ENCODE measurements at places on chromosomes 1 and 21.

DNA sequence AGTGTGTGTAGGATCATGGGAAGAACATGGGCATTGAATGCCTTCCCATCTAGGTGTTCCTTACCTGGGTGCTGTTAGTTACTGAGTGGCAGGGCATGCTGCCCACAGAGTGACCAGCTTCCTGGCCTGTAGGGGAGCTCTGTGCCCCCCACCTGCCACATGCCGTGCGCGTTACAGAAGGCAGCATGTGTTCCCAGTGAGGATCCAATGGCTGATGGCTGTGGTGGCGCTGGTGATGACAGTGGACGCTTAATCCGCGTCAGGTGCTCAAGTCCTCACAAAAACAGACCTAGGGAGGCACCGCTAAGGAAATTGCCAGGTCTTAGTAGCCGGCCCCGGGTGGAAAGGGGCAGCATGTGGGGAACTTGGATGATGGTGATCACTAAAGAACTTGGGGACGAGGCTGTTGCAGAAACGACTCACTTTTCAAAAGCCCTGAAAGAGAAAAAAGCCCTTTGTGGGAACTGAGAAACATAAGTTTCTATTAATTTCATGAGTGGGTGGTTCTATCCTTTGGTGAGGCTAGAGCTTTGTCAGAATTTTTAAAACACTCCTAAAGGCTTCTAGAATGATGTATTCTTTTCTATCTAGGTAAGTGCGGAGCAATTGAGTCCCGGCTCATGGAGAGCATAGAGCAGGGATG is 93.2 kb downstream of the PRDM2 start:
- no peak for DNase-seq

- no peak for DNase-seq
Measured at GRCh38 chr1:234616644-234617043, 6.7 kb upstream of the IRF2BP2 start.

- DNase-seq = no peak
Measured at GRCh38 chr1:41484402-41485241, at the start of gene EDN2. Gene EDN2 (minus strand): TSS chr1:41484683. CDS start chr1:41484601, 82 bp downstream.

DNA sequence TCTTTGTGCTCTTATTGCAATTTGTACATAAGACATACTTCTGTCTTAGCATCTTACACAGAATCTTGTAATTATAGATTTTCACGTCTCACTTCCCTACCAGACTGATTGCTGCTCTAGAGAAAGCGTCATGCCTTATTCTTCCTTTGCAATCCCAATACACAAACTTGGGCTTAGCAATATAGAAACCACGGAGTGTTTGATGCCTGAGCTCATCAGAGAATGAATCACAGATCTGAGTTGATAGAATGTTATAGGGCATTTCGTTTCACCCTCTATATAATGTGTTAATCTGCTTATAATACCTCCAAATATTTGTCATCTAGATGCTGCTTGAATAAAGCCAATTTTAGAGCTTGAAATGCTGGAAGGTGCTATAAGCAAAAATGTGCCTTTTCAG is 6.6 kb downstream of the FMO1 start:
- DNase-seq = no peak

DNA sequence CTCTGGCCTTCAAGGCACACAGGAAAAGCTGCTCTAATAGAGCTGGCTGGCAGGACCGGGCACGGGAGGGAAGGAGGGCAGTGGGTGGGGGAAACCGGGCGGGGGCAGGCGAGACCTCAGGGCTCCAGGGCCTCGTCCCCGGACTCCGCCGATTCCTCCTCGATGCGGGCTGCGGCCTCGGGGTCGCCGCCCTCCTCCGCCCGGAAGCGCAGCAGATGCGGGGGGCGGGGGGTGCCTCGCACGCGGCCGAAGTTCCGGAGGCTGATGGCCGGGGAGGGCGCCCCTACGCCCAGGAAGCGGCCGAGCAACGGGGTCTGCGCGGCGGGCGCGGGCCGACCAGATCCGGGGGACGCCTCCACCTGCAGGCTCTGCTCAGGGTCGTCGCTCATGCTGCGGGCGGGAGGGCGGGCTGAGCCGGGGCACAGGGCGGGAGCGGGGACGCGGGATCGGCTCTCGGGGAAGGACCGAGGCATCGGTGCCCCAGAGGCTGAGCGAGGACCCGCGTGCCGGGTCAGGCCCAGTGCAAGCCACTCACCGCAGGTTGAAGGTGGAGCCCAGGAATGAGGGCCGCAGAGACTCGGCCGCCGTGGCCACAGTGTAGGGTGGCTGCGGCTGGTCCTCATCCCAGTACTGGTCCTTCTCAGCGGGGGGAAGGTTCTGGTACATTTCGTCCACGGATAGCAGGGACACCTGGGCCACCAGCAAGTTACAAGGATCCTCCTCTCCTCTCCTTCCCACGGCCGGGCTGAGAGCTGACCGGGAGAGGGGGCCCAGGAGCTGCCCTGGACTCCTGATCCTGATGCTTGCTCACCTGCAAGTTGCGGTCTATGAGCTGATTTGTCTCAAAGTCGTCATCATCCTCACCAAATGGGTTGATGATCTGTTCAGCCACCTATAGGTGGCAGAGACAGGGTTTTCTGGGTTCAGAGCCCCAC is 3.6 kb downstream of the BEST4 start:
- DNase-seq = no peak

- DNase-seq = no peak
Measured at GRCh38 chr1:16172964-16173446, 17.1 kb upstream of the EPHA2 start.

- DNase-seq = no peak
Measured at GRCh38 chr1:158103861-158104522, 76.7 kb upstream of the CD1D start.

DNA sequence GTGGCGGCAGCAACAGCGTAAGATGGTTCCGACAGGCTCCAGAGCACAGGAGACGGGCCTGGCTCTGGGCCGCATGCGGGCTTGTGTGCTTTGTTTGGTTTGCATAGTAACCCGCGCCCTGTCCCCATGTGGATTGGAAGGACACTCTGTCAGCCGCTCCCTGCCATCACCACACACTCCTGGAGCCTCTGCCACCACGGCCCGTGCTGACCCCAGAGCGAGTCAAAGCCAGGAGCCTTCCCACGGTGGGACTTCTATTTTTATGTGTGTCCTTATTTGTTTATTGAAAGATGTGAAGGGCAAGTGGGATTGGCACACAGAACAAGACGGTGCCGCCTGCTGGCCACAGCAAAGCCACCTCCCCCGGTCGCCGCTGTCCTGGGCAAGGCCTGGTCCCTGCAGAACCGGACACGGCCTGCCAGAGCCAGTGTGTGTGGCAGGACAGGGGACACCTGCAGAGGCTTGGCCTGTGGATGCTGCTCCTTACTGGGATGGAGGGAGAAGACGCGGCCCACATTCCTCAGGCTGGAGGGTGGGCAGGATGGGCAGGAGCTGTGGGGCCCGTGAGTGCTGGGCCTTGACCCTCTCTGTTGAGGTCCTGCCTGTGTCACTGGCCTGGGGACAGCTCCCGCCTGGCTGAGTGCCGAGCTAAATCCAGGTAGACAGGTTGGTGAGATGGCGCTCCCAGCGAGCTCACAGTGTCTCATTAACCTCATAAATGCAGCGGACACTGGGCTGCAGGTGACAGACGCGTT is 64.4 kb downstream of the AGPAT3 start:
- DNase-seq = no peak

DNA sequence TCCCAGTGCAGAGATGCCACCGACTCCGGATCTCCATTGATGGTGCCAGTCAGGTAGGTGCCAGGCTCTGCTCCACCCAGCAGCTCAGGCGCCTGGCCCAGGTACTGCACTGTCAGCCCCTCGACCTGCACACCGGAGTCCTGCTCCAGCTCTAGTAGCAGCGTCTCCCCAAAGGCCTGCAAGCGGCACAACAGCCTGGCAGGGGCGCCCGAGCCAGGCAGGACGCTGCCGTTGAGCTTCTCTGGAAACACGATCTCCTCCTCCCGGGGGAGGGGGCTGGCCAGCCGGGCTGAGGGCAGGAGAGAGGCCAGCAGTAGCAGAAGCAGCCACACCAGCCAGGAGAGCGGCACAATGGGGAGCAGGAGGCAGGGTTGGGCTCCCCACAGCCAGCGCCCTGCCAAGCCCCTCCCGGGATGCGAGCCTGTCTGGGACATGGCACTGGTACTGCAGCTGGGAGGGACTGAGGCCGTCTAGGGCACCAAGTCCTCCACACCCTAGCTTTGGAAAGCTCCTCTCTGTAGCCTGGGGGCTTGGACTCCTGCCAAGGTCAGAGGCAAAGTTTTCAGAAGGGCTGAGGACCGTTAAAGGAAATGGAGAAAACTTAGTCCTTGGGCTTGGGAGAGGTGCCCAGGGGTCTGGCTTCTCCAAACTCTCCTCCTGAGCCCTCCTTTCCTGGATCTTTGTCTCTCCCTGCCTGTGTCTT is 509 bp downstream of the ADAMTS4 start:
- no peak for DNase-seq

- DNase-seq = no peak
Measured at GRCh38 chr21:42221581-42222345, 2.8 kb downstream of the ABCG1 start.

GRCh38 chr1:31154632-31155215 is 85.0 kb downstream of the NKAIN1 start:
- peak; percentile 57 for DNase-seq

DNA sequence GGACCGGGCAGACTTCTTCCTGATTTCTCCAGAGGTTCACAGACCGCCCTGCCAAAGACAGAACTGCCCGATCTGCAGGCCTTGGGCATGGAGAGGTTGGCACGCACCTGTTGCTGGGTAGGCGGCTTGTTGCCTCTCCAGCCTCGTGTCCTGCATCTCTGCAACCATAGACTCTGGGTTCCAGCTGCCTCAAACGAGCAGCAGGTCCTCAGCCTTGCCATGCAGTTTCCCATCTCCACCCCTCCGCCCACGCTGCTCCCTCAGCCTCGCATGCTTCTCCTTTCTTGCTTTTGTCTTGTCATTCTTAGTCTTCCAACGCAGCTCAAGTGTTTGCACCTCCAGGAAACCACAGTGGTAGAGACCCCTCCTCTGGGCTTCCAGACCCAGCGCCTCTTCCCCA is 126.2 kb downstream of the LACTBL1 start:
- no peak for DNase-seq

DNA sequence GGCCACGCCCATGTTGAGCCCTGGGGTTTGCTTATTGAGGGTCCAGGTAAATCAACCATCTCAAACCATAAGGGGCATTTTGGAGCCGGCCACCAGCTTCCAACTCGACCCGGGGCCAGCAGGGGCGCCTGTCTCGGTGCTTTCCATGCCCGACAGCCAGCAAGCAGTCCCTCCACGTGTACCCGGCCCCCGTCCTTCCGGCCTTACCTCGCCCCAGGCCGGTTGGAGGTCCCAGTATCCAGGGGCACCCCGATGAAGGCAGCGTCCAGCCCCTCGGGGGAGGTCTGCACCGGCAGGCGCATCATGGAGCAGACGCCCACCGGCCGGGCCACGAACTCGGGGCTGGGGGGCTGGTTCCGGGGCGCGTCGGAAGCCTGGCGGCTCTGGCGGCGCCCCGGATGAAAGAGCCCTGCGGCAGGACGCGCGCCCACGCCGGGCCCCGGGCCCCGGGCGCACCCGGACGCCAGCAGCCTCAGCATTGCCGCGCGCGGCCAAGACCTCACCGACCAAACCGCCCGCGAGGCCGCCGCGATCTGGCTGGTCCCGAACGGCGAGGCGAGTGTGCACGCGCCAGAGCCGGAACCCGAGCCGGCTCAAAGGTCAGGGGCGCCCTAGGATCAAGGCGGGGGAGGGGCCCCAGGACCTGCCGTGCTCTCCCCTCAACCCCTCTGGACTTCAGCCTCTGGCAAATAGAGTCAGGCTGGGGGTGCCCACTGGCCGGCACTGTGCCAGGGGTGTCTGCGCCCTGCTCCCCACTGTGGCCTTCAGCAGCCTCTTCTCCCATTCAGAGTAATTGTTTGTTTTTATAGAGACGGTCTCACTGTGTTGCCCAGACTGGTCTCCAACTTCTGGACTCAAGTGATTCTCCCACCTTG is at the start of gene AGMAT:
AGMAT (minus strand) TSS at position 563 of the 875 bp plus-strand sequence; CDS start at position 479, 84 bp downstream.
- no peak for DNase-seq

GRCh38 chr1:212457740-212458338 is 25.1 kb downstream of the NENF start:
- no peak for DNase-seq

GRCh38 chr21:44779417-44780136 is 22.0 kb downstream of the UBE2G2 start:
- no peak for DNase-seq

- no peak for DNase-seq
Measured at GRCh38 chr1:147618077-147618569, 52.2 kb downstream of the ACP6 start.

GRCh38 chr1:230270559-230271281 is 155.4 kb downstream of the PGBD5 start:
- DNase-seq = no peak

DNA sequence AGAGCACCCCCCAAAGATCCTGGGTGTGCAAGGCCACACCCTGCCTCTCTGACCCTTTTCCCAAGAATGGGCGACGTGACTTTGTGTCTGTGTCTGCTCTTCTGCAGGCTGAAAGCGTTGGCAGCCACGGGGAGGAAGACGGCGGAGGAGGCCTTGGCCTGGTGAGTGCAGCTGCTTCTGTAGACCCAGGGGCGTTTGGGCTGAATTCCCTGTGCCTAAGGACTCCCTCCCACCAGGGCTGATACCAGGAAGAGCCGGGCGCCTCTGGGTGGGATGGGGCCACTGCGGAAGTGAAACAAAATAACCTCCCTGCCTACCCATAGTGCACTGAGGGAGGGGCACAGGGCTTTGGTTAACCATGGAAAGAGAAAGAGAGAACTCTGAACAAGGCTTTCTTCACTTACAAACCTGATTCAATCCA is 2.5 kb downstream of the UBASH3A start:
- DNase-seq = no peak

DNA sequence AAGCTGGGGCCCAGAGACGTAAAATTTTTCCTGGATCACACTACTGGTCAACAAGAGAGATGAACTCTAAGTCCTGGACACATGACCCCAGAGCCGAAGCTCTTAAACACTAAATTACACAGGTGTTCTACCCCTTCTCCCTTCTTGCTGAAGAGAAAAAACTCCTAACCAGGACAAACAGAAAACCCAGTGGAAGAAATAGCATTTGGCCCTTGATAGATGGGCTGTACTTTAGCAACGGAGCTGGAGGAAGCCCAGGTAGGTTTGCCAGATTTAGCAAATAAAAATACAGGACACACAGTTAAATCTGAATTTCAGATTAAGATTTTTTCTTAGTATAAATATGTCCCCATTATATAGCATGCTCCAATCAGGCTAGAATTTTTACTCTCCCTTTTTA is 72.7 kb downstream of the DIRAS3 start:
- DNase-seq = no peak

DNA sequence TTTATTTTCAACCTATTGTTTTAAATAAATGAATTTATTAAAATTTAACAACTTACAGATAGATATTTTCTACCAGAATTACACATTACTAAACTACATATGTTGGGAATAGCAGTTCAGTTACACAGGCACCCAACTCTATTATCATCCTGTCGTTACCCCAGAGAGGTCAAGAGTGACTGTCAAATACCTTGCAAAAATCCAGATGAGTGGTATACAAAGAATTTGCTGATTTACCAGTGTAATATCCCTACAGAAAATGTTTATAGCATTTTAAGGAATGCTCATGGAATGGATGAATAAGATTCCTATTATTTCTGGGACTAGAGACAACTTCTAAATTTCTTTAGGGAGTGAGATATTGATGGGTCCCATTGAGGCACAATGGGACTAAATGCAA is 300.7 kb upstream of the RGS18 start:
- DNase-seq = no peak

- DNase-seq = no peak
Measured at GRCh38 chr1:65630855-65631254, 161.8 kb upstream of the PDE4B start.

- DNase-seq = no peak
Measured at GRCh38 chr1:188668083-188668482, 1809.6 kb downstream of the BRINP3 start.

- DNase-seq = no peak
Measured at GRCh38 chr1:23286401-23286800, 57.7 kb downstream of the HNRNPR start.

Measured in activated CD8-positive, alpha-beta memory T cell treated with anti-CD3 and anti-CD28 coated beads for 1 hour (primary cell).